GM12865 (cell line): ENCODE measurements at places on chromosomes 16 and 17.

DNA sequence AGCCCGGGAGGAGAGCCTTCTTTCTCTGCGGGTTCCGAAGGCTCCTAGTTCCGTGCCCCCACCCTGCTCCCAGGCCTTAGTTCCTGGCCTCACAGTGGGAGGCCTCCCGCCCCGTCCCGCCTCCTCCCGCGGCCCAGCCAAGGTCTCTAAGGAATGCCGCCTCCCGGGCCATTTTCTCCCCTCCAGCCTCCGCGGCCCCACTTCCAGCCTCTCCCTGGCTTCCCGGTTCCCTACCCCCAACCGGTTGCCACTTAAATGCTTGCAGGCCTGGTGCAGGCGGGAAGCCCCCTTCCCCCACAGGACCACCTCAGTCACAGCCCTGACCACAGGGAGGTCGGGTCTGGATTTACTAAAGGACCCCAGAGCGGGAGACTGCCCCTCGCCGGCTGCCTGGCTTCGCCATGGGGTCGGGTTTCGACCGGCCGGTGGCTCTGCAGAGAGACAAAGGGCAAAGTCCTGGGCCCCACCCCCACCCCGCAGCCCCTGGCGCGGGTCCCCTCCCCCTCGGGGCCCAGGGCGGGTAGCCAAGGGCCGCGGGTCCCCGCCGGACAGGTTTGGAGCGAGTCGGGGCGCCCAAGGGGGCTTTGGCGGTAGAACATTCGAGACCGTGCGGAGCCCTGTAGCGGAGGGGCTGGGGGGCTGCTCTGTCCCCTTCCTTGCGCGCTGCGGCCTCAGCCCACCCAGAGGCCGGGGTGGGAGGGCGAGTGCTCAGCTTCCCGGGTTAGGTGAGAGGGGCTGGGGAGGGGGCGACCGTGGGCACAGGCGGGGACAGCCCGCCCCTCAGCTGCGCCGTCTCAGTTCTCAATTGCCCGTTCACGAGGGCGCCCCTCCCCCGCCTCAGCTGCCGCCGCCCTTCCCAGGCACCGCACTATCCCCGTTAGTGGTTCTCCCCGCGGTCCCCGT is 16.4 kb downstream of the IGF2BP1 start:
- DNase-seq: no peak

GRCh38 chr16:57694725-57695679 is at the start of gene DRC7:
Gene DRC7 (plus strand): TSS chr16:57694806. CDS start chr16:57697950, 3,144 bp downstream.
- peak; percentile 49 for DNase-seq

GRCh38 chr17:44439168-44439567 is 49.7 kb upstream of the ITGA2B start:
- no peak for DNase-seq

GRCh38 chr16:22352140-22352539 is 22.3 kb downstream of the CDR2 start:
- no peak for DNase-seq

GRCh38 chr16:84874553-84874952 is 54.8 kb downstream of the CRISPLD2 start:
- no peak for DNase-seq

DNA sequence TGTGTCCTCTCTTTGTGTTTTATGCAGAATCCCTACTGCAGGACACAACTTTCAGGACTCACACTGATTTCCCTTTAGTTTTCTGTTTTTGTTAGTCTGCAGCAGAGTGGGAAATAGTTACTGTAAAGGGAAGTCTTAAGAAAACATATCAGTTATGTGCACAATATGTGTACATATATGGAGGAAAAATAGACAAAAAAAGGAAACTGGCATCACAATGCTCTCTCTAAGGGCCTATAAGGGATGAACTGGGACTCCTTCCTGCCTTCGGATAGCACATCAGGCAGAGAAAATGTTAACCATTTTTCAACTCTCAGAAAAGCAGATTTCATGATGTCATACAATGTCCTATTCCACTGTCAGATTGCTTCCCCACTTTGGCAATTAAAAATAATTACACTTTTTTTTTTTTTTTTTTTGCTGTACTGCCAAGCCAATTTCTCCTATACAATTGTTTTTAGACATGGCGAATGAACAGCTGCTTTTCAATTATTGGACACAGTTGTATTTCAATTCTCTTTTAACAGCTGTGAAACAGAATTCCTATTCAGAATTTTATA is 112.5 kb upstream of the KCNJ16 start:
- no peak for DNase-seq

DNA sequence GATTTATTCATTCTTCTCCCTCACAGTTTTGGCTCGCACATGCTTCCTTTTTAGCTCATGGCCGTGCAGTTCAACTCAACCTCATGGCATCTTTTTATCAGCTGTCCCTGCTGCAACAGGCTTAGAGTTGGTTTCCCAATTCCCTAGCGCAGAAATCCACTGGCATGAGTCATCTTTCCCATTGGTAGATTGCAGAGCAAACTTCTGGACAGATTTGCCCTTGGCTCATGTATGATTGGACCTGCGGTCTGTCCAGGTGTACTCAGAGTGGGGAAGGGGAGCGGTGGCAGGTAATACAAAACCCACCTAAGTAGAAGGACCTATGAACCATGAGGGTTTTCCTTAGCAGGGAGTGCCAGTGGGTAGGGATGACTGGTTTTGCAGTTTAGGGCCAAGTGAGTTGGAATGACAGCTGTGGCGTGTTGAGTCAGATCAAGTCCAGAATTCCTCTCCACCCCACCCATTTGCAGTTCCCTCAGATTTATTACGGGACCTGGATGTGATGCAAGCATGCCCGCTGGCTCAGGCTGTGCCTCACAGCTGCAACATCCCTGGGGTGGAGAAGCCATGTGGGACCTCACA is 584.7 kb downstream of the WWOX start:
- no peak for DNase-seq

GRCh38 chr16:59212492-59213024 is 478.4 kb upstream of the GOT2 start:
- no peak for DNase-seq

- DNase-seq: no peak
Measured at GRCh38 chr16:3060339-3061127, 4.9 kb upstream of the IL32 start.

GRCh38 chr16:81004646-81005353 is 1.9 kb downstream of the CMC2 start:
- peak; percentile 69 for DNase-seq

DNA sequence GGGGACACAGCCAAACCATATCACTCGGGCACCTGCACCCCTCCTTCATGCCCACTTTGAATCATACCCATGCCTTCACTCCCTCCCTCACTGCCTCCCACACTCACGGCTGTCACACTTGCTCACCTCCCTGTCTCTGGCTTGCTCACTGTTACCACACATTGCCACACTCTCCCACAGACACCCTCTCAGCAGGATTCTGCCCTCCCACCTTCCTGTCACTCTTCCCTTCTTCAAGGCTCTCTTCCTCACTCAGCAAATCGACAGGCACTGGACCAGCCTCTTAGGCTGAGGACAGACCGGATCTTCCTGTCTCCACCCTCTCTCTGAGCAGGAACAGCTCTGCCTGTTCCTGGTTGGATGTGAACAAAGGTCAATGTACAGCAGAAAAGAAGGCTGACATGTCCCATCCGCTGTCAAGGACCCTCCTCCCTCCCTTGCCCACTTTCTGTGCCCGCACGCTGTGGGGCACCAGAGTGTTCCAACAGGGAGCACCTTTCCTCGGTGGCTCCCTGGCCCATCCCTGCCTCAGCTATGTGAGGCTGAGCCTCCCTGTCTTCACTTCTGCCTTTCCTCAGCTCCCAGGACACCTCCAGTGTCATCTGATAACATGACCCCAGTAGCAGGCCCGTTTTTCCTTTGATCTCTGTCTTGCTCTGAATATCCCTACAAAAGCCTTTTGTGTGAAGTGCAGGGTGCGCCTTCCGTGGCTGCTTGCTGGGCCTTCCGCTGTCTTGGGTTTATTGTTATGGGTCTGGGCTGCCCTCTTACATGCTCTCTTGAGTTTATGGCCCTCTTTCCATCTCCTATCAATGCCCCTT is 47.0 kb downstream of the CCDC182 start:
- no peak for DNase-seq

DNA sequence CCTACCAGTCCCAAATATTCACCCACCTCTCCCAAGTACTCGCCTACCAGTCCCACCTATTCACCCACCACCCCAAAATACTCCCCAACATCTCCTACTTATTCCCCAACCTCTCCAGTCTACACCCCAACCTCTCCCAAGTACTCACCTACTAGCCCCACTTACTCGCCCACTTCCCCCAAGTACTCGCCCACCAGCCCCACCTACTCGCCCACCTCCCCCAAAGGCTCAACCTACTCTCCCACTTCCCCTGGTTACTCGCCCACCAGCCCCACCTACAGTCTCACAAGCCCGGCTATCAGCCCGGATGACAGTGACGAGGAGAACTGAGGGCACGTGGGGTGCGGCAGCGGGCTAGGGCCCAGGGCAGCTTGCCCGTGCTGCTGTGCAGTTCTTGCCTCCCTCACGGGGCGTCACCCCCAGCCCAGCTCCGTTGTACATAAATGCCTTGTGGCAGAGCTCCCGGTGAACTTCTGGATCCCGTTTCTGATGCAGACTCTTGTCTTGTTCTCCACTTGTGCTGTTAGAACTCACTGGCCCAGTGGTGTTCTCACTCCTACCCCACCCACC is 29.8 kb downstream of the POLR2A start:
- DNase-seq: no peak

GRCh38 chr17:18011286-18011685 is 27.7 kb downstream of the ATPAF2 start:
- no peak for DNase-seq

DNA sequence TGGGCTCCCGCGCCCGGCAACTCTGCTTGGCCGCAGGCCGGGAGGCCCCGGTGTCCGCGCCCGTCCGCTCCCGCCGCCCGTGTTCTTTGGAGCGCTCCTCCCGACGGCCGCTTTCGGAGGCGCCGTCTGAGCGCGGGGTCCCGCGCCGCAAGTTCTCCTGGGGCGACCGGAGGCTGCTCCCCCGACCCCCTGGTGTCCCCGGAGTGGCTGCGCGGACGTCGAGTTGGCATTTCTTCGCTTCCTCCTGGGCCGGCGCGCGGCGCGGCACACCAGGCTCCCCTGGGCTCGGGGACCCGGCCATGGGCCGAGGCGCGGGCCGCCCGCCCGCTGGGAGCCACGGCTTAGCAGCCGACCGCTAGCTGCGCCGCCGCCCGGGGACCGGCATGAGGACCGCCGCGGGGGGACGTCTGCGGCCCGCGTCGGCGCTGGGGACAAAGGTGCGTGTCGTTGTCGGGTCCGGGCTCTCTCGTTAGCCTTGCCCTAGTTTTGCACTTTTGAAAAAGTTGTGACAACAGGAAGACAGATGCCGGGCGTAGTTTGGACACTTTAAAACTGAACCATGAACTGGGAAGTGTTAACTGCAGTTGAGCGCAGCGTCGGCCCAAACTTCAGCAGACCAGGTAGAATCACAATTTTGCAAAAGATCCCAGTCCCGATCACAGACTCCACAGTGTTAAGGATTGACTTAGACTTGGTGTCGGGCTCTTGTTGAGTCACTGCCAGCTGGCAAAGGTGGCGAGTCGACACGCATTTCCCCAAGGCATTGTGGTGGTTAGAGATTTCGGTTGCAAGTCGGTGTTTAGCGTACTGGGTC is 700 bp downstream of the UBN1 start:
- no peak for DNase-seq

DNA sequence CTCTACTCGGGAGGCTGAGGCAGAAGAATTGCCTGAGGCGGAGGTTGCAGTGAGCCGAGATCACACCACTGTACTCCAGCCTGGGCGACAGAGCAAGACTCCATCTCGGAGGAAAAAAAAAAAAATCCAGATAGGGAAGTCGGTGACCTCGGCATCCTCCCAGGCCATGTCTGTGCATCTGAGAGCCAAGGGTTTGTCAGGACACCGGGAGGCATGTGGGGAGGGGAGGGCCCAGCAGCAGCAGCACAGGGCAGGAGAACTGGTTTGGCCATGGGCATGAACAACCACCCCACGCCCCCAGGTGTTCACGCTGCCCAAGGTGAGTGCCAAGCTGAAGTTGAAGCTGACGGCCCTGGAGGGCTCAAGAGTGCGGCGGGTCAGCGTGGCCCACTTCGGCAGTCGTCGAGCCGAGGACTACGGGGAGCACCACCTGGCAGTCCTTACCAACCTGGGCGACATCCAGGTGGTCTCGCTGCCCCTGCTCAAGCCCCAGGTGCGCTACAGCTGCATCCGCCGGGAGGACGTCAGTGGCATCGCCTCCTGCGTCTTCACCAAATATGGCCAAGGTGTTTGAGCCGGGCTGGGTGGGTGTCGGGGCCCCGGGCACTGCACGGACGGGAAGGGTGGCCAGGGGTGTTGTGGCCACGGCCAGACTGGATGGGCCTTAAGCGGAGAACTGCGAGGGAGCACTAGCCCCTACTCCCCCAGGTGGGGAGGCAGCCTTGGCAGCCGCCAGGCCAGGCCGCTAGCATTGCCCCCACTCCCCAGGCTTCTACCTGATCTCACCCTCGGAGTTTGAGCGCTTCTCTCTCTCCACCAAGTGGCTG is 14.7 kb upstream of the MYO15B start:
- DNase-seq: no peak

DNA sequence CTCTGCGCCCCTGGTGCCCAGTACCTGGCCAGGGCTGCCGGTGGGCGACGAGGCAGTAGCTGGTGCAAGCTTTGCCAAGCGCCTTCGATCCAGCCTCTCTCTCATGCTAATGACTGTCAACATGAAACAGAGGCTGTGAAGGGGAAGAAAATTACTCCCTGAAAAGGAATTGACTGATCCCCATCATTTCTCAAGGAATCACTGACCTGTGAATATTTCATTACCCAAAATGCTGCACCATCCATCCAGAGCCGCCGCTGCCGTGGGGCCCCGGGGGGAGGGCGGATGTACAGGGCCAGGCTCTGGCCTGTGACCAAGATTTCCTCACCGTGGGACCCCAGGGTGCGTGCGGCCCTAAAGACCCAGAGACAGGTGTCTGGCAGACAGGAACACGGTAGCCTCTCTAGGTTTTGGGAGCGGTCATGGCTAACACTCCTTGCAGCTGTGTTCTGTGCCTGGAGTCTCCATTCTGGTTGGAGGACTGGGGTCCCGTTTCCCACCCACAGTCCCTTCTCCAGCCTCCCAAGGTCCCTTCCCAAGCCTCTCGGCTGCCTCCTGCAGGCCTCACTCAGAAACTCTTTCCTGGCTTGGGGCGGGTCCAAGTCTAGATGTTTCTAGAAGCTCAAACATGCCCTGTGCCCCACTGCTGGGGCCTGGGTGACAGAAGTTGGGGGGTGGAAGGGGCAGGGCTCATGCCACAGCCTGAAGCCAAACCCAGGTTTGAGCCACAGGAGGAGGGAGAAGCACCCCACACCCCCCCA is 73.3 kb downstream of the ENGASE start:
- no peak for DNase-seq
